CD4-positive, alpha-beta T cell treated with Interleukin-1 beta for 1 hour (primary cell): ENCODE measurements at places on chromosomes 2 and 18.

DNA sequence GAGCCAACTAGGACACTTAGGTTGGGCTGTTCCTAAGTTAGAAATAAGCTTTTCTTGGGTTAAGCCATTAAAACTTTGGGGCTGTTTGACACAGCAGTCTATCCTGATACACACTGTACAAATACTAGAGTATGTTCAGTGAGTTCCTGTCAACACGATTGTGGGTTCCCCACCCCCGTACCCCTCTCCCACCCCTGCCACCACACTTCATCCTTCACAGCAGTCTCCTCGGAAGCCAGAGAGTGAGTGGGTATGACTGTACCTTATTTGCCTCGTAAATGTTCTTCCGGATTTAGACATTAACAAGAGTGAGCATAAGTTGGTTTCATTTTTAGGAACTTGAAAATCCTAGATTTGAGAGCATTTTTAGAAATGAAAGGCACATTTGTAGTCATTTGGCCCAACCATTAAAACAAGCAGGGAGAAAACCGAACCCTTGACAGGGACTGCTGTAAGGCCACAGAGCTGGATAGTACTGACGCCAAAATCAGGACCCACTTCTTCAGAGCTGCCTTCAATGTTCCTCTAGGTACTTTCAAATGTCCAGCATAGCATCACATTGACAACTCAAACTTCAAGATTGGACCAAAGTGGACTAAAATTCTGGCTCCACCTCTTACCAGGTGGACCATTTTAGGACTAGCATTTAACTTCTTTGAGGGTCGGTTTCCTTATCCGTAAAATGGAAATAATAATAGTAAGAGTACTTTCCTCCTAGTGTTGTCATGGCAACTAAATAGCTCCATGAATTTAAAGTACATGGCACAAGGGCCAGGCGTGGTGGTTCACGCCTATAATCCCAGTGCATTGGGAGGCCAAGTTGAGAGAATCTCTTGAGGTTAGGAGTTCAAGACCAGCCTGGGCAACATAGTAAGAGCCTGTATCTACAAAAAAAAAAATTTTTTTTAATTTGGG lies 166.3 kb upstream of the SERTAD2 start:
- DNase-seq: peak; percentile 51

- peak; percentile 81 for DNase-seq
Observed at GRCh38 chr2:229922449-229923386, at the start of gene FBXO36. Gene FBXO36 (plus strand): TSS chr2:229922503. CDS start chr2:229922514, 11 bp downstream.

DNA sequence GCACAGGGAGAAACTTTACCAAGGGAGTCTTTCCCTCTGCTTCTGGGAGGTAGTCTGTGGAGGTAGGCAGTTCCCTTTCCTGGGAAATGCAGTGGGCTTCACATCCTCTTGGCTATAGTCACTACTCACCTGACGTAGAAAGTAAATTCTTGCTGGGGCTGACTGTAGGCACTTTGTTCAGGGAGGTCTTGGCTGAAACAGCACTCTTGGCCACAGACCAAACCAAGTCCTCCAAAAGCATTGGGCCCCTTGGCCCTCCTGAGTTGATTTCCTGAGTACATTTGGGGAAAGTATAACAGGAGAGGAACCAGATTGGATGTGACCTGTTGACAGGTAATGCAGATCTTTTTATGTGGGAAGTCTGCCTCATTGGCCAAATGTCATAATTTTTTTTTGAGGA lies 108.9 kb downstream of the MGAT5 start:
- no peak for DNase-seq

DNA sequence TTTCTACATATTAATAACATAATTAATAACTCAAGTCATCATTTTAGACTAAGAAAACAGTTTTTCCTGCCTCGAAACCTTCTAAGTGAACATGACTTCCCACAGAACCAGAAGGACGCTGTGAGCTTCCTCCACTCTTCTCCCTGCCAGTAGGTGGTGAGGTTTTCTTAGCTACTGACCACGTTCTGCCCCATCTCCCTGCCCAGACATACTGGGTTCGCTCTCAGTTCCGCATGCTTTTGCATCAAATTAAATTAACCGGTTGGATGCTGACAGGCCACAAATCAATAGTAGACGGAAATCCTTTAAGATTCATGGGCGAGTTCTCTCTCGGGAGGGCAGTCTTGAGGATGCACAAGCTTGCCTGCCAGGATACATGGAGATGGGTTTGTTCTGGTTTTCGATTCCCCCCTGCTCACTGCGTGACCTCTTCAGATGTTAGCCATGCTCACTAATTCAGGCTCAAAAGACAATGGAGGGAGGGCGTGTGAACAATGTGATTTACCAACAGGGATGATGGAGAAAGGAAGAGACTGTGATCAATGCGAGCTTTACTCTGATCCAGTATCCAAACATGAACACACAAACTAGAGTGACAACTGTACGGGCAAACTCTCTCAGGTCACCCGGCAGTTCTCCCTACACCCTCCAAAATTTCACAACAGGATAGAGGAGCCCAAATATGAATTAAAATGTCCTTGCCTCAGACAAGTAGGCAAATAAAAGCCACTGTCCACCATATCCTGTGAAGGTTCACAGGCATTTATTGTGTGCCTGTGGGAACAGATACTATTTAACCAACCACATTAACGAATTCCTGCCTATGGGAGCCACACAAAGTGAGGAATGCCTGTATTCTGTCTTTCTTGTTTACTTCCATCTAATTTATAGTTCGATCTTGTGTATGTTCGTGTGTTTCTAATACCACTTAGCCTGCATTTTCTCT lies 375.7 kb downstream of the EIPR1 start:
- no peak for DNase-seq

DNA sequence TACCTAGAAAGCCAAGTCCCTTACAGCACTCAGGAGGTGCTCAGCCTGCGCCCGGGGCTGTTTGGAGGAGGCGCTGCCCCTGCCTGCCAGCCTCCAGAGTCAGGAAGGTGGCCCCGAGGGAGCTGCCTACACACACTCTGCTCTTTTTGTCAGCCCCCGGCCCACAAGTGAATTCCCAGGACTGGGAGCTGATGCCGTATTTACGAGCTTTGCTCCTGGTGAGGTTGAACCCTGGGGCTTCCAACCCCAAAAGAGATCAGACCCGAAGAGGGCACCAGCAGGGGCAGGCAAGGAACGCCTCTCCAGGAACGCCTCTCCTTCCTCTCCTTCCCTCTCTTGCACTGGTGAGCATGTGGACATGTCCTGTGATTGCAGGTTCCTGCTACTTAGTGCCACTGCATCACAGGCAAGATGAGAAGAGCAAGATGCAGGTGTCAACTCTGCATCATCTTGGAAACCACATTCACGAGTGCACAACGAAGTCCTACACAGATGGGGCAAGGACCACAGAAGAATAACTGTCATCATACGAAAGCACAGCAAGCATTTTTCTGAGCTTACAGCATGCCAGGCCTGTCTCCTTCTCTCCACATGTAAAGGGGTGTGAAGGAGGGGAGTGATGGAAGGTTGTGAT lies 126.7 kb downstream of the NDUFA10 start:
- DNase-seq: no peak

DNA sequence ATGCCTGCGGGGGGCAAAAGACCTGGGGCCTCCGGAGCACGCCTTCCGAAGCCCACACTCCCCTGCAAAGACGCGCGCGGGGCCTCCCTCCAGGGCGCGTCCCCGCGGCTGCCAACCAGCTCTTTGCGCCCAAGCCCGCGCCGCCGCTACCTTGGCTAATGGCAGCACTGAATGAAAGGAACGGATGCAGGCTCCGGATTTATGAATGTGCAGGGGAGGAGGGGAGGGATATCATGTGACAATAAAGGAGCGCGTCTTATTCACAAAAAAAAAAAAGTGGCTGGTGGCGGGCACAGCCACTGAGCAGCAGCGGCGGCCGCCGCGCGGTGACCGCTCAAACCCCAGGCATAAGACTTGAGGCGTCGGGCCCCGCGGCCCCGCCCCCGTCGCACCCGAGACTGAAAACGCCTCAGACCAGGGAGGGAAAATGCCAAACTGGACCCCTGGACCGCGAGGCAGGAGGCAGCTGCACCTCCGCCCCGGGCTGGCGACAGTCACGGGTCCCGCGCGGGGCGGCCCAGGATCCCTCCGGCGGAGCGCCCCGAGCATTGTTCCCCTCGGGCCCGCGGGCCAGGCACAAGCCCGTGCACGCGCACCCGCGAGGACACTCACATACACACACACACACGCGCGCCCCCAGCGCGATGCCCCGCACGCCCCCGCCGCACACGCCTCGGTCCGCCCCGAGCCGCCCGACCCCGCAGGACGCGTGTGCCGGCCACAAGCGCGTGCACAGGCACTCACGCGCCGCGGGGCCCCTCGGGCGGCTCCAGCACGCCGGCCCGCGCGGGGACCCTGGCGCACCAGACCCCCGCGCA lies 1.6 kb downstream of the SPRED2 start:
- DNase-seq: peak; percentile 68

DNA sequence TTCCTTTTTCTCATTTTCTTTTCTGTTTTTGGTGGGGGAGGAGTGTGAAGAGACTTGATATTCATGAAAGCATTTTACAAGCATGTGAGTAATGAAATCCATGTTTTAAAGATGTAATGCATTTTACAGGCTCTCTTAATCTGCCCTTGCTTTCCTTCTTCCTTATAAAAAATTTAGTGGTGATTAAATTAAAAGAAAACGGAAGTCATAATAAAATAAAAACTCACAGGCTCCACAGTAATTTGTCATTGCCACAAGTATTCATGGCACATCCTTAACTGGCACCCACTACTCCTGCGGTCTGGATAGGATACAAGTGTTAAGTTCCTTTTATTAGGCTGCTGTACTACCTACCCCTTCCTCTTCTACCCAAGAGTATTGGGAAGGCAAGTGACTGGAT lies 241.2 kb downstream of the SLC4A3 start:
- DNase-seq: no peak

DNA sequence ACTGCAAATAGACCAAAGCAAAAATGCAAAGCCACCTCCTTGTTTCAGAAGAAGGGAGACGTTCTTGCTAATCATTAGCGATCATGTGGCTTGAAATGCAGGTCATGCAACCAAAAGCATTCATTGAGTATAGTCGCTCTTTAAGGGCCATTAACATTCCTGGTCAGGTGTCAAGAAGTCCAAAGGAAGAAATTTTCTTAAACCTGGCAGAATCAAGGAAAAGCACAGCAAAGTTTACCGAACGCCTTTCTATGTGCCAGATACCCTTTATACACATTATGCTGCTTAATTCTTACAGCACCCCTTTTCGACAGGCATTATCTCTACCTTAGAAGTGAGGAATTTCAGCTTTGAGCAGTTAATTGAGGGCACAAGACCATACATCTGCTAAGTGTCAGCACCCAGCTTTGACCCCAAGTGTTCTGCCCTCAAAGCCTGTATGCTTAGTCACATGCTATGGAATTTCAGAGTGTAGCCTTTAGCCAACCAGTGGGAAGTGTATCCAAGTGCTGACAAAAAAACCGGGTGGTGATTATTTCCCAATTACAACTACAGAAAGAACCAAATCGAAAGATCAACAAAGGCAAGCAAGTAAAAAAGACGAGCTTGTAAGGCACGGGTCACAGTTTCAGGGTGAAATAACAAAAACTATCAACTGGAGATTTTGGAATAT lies 70.8 kb downstream of the EPHA4 start:
- no peak for DNase-seq

DNA sequence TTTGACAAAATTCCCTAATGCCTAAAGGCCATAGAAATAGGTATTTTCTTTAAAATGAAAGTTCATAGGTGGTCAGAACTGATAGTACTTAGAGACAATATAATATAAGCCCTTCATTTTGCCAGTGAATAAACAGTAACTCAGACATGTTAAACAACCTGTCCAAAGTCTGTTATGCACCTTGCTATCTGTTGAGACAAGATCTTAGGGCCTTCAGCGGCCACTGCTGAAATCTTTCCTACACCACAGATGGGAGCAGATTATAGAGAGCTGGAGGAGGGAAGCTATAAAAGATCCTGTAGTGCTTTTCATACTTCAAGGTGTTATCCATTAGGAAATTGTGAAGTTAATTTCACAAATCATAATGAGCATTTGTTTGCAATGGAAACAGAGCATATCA lies 13.8 kb downstream of the CERKL start:
- DNase-seq: no peak

GRCh38 chr18:57780706-57781347 lies 22.3 kb downstream of the ATP8B1 start:
- DNase-seq: no peak

DNA sequence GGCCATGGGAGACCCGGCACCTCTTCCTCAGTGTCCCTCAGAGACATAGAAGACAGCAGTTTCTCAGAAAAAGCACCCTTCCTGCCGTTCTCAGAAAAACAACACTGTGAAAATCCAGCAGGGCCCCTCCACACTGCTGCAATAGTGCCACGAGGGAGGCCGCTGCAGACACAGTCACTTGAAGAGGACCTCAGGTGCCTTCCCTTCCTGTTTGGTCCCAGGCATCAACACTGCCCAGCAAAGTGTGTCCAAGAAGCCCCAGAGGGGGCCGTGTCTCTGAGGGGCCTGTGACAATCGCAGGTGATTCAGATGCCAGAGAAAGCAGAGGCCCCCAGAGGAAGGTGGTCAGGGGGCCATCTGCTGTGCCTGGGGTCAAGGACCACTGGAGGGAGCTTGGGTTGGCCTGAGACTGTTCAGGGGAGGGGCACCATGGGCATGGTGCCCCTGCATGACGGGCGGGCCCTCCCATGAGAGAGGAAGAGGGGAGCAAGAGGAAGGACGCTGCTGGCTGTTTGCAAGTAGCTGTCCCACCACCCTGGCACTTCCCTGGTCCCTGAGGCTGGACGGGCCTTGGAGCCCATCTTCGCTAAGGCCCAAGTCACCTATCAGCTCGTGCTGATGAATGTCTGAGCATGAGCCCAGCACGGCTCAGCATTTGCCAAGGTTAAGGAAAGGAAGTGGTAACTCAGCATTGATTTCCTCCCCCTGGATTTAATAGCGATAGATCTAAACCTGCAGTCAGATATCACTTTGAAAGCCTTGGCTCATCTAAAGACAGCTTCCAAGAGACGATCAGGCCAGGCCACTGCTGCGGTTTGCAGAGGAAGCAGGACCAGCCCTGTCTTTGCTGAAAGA lies 9.1 kb downstream of the TWIST2 start:
- no peak for DNase-seq

DNA sequence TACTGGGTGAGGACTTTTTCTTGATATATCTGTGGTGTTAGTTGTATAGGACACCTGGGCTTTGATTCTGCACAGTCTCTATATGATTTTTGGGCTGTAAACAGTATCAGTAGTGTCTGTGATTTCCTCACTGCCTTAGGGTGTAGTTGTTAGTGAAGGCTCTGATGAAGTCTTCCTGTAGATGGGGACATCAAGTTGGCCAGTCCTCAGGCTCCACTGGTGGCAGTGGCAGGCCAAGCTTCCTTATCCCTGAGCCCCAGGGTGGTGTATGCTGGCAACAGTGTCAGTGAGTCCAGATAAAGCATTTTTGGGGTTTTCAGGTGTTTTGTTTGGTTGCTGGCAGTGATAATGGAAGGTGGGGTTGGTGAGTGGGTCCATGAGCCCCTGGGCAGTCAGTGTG lies 961.4 kb downstream of the DSC3 start:
- DNase-seq: no peak

DNA sequence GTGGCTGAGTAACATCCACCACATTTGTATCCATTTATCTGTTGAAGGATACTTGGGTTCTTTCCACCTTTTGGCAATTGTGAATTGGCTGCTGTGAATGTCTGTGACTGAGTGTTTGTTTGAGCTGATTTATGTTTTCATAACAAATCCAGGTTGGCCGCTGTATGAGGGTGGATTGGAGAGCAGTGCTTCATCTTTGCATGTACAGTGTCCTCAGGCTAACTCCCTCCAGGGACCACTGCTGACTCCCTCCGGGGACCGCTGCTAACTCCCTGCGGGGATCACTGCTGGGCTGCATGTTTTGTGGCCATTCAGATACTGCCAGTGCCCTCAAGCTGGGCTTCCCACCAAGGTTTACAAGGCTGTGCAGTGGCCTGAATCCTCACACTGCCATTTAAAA lies 10.2 kb downstream of the BOK start:
- no peak for DNase-seq

GRCh38 chr2:43798300-43798699 lies 24.5 kb downstream of the DYNC2LI1 start:
- DNase-seq: no peak
